ENCODE measurements at places on chromosomes 1 and 21.
A peak's percentile ranks its signal among the peaks of the same experiment; 100 is the strongest.

GRCh38 chr1:177858332-177858821 is 111.5 kb downstream of the SEC16B start:
- no peak for DNase-seq

DNA sequence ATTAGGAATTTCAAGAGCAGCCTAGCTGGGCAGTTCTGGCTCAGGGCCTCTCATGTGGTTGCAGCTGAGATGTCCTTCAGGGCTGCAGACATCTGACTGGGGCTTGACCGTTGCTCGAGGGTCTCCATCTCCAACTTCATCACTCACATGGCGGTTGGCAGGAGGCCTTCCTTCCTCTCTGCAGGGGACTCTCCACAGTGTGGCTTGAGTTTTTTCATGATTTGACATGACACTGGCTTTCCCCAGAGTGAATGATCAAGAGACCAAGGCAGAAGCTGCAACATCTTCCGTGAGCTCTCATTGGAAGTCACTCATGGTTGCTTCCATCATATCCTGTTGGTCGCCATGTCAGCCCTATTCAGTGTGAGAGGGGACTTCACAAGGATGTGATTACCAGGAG is 74.6 kb downstream of the RUNX3 start:
- DNase-seq = no peak

DNA sequence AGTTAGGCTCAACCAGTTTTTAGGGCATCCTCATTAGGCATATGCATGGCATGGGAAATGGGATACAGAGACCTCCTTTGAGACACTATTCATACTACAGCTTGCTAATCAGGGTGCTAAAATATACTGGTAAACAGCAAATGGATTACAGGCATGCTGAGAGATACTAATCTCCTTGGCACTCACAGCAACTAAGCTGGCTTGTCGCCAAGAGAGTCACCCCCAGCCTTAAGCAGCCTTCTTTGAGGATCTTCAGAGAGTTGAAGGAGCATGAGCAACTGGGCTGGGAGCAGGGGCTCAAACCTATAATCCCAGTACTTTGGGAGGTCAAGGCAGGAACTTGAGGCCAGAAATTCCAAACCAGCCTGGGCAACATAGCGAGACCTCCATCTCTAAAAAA is 120.1 kb upstream of the NR5A2 start:
- no peak for DNase-seq

DNA sequence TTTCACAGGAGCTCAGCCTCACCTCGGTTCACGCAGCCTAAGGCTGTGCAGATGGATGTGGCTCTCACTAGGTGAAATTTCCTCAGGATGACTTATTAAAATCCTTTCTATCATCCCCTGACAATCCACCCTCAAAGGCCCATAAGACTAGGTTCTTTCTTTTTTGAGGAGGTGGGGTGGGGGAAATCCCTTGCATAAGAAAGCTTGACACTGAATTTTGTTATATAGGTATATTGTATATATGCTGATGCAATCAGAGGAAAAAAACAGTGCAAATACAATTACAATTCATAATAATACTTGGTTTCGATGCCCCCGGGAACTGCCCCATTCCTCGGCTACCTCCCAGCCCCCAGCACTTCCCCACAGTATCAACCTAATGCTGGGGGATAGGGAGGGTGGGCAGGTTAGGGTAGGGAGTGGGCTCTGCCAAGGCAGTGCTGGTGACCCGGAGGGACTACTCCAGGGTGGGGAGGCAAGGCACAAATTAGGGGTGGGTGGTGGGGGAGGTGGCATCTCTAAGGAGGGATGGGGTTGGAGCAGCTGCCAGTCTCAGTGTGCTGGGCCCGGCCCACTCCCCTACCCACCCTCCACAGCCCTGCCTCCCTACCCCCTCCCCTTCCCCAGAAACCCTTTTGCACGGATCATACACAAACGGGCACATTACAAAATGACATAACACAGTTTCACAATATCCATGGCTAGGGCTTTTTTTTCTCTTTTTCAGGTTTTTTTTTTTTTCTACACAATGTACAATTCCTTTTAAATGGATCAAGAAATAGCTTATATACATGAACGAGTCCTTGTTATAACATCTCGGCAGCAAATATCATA is 30.9 kb downstream of the SLC27A3 start:
- no peak for DNase-seq

- DNase-seq = no peak
Measured at GRCh38 chr1:58469476-58469875, 77.0 kb downstream of the OMA1 start.

- no peak for DNase-seq
Measured at GRCh38 chr21:28704746-28705145, 287.9 kb downstream of the LTN1 start.

GRCh38 chr1:213613549-213613948 is 374.2 kb upstream of the PROX1 start:
- no peak for DNase-seq

DNA sequence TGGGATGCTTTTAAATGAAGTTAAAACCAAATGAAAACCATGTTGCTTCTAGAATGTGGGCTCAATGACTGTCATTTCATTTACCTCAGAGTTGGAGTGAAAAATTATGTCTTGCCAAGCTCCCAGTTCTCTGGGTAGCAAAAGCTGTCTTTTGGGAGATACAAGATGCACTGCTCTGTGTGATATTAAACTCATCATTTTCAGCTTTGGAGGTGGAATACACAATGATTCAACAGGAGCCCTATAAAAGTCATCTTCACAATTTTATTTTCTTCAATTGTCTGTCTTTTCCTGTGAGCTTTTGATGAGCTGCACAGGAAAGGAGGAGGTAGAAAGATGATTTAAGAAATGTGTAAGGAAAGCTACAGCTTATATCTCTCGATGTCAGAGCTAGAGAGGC is 120.3 kb upstream of the SPATA6 start:
- no peak for DNase-seq

GRCh38 chr1:232593717-232594502 is 36.0 kb downstream of the SIPA1L2 start:
- DNase-seq = no peak

- no peak for DNase-seq
Measured at GRCh38 chr21:21230672-21231071, 232.5 kb downstream of the NCAM2 start.

DNA sequence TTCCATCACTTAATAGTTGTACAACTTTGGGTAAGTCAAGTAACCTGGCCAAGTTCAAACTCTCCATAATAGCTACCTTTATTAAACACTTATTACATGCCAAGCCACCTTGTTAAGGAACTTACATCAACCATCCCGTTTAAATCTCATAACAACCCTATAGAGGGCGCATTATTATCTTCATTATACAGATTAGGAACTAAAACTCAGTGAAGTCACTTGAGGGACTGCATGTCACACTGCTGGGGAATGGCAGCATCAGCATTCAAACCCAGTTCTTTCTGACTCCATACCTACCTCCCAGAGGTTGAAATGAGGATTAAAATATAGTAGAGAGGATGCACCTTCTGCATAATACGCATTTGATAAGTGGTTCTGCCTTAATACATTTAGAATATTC is 47.1 kb upstream of the PLA2G2C start:
- DNase-seq = no peak

GRCh38 chr1:228863776-228864175 is 128.5 kb downstream of the RHOU start:
- no peak for DNase-seq

DNA sequence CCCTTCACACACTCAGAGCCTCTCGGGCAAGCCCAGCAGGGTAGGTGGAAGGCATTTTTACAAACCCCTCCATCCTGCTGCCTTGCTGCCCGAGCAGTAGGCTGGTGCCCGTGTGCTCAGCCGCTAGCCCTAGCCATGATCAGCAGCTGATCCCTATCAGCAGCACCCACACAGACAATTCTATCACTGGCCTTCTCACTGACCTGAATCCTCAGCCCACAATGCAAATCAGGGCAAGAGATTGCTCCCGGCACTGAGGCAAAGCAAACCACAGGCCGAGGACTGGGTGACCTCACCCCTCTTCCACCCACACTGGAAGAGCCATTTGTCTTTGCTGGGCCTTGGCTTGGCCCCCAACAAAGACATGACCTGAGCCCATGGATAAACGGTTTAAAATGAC is 895 bp upstream of the PDZK1 start:
- no peak for DNase-seq

- no peak for DNase-seq
Measured at GRCh38 chr21:14985306-14985705, 79.5 kb downstream of the NRIP1 start.

DNA sequence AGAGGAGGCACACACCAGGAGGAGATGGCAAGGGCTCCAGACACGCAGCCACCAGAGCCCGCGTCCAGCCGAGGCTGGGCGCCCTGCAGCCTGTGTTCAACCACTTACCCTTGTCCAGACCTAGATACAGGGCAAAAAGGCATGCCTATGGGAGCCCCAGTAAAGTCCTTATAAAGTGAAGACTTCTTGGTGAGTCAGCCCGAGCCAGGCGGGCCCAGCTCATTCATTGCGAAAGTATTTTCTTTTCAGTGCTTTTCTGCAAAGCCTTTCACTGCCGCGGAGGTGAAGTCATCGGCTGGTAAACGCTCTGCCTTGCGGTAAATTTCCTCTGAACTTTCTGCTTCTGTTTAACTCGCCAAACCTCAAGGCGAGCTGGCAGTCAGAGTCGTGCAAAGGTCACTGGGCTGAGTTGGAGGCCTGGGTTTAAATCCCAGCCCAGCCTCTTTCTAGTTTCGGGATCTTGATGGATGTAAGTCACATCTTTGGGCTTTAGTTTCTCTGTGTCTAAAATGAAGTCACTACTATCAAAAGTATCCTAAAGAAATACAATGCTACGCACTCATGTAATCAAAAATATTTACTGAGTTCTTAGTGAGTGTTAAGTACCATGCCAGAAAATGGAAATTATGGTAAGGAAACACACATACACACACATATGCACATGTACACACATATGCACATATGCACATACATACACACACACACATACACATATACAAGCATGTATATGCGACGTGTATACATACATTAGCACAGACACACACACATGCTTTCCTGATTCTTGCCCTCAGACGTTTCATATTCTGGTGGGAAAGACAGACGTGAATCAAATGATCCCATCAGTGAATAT is 54.7 kb upstream of the IFFO2 start:
- DNase-seq = peak; percentile 93

DNA sequence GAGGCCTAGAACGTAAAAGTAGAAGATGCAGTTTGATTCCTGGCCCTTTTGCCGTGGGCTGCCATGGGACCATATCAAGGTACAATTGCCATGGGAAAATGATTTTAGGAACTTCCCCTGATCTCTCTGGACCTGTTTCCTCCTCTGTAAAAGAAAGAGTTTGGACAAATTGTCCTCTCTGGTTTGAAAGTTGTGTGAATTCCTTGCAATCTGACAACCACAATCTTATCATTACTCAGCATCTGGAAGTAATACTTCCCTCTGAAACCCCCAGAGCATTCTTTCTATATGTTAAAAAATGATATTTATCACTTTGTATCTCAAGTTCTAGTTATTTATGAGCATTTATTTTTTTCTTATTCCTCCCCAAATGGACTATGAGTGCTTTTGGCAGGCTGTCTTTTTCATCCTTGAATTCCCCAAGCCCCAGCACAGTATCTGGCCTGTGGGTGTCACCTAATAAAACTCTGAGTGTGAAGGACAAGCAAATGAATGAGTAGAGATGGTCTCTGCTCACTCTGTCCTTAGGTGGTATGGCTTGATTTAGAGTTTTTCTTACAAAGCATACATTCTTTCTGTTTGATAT is 181.1 kb downstream of the DYRK1A start:
- DNase-seq = no peak

DNA sequence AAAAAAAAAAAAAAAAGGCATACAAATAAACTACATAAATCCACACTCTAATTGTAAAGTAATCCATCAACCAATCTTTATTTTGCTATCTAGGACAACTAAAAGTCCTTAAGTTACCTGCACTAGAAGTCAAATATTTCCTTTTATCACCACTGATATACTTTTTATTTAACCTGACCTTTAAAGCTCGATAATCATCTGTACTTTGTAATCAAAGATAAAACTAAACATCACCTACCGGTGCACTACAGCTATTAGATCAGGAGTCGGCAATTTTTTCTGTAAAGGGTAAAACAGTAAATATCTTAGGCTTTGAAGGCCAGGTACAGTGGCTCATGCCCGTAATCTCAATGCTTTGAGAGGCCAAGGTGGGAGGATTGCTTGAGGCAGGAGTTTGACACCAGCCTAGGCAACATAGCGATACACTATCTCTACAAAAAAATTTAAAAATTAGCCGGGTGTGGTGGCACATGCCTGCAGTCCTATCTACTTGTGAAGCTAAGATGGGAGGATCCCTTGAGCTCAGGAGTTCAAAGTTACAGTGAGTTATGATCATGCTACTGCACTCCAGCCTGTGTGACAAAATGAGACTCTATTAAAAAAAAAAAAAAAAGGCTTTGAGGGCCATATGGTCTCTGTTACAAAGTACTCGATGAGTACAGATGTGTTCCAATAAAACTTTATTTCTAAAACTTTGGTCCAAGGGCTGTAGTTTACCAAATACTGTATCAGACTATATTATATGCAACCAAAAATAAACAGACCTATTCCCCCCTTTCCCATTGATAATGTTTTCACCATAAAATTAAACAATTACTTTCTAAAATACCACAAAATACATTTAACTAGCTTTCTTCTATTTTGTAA is 47.1 kb downstream of the TESK2 start:
- no peak for DNase-seq

DNA sequence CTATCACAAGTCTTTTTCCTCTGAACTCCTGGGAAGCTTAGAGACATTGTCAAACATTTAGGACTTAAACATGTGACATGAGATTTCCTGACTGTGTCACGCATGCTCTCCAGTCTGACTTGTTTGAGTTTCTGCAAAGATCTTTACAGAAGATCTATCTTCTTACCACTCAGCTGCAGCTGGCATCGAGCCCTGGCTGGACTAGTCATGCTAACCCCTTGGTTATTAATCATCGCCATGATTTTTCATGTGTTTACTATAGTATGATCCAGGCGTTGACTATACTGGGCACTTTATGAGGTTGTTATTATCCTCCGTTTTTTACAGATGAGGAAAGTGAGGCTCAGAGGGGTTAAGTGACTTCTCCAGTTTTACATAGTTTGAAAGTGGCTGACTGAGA is 18.1 kb upstream of the IRF2BP2 start:
- DNase-seq = peak; percentile 97

DNA sequence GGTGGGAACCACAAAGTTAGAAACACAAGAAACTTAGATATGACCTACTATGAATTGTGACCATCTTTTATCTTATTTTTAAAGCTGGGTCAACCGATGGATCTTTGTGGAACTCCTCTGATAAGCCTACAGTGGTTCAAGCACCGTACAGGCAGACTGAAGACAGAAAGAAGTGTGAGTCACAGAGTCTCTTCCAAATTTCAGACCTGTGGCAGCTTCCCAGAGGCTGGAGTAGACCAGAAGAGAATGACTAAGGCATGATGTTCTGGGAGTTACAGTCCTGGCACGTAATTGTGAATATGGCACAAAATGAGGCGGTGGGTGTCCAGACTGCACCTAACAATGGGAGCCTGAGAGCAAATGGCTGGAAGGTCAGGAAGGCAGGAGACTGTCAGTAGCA is 70.0 kb downstream of the LMO4 start:
- peak; percentile 65 for DNase-seq

- DNase-seq = no peak
Measured at GRCh38 chr1:49319426-49319963, 542.8 kb upstream of the BEND5 start.

GRCh38 chr1:85612704-85613361 is 32.3 kb downstream of the CCN1 start:
- no peak for DNase-seq

GRCh38 chr21:33032434-33033047 is 6.8 kb downstream of the OLIG2 start:
- no peak for DNase-seq

- no peak for DNase-seq
Measured at GRCh38 chr1:160222546-160222945, 17.4 kb downstream of the PEA15 start.

All from epithelial cell of prostate (primary cell).